SK-MEL-5 (cell line): ENCODE measurements at places on chromosomes 2 and 18.

GRCh38 chr2:61134141-61134540 lies 27.8 kb upstream of the C2orf74 start:
- no peak for DNase-seq

DNA sequence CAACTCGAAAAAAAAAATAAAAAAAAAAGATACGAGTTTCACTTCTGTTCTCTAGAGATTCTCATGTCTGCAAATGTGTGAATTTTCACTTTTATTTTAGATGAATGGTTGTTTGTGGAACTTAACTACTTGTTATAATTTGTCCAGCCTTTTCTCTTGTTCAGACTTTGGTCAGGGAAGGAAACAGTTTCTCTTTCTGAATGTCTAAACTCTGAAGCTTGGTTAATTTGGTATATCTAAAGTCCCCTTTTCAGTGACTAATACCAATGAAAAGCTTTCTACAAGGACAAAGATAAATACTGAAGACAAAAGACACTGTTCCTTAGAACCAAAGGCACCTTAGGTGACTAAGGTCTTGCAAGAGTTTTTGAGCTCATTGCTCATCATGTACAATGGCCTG lies 144.4 kb upstream of the PIEZO2 start:
- DNase-seq = no peak

GRCh38 chr2:181742922-181743722 lies 62.8 kb upstream of the NEUROD1 start:
- peak; percentile 72 for DNase-seq

DNA sequence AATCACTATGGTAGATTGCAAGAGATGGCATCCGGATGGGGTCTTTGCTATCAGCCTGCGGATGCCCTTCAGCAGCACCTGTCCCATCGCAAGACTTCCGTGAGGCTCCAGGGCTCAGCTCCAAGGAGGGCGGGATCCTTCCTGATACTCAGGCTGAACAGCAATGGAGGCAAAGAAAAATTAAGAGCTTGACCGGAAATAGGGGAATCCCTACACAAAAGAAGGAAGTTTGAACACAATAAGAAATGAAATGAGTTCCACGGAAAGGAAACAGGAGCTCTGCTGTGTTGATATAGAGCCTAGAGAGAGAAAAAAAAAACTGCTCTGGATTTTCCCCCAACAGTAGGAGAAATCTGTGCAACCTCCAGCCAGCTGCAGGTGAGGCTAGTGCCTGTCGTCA lies 91.9 kb downstream of the ARL4C start:
- no peak for DNase-seq

DNA sequence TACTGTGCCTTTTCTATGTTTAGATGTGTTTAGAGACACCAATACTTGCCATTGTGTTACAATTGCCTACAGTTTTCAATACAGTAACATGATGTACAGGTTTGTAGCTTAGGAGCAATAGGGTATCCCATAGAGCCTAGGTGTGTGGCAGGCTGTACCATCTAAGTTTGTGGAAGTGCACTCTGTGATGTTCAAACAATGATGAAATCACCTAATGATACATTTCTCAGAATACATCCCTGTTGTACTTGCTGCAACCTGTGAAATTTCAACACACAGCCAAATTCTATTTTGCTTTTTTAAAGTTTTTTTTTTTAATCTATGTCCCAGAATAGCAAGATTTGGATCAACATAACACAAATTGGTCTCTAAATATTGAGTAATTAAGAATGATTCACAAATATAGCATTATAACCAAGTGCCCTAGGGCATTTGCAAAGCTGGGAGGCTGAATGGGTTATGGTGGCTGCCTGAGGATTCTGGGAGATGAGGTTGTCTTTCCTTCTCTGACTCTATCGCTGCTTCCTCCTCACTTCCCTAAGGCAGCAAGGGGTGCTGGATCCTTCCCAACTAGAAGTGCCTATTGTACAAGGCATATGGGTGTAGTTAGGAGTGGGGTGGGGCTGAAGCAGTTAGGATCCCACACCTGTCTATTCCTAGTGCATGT lies 78.3 kb downstream of the SKA1 start:
- DNase-seq = no peak

DNA sequence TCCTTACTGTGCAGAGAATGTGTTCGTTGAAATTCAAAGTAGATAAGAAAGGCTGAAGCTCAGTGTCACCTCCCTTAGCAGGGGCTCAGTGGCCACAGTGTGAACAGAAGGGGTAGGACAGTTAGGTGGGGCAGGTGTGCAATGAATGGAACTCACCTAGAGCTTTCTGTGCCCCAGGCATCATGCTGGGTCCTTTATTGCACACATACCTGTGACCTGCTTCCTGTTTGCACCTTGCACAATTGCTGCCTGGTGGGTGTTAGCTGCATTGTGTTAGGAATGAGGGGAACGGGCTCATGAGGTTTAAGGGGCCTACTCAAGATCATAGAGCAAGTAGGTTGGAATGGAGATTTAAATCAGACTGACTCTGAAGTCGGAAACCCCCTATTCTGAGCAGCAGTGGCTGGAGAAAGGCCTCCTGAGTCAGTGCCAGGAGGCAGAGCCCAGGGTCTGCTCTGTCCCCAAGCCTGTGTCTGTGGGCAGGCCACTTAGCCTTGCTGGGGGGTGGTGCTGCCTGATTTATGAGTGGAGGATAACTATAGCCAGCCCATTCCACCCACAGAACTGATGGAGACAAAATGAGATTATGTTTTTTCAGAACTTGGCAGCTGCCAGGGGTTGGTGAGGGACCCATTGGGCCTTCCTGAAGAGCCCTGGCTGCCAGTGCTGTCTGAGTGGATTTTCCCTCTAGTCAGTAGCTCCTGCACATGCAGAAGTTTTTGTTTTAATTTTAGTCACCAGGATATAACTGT lies 76.2 kb downstream of the NPAS2 start:
- DNase-seq = no peak

GRCh38 chr2:239164335-239164871 lies 236.4 kb downstream of the HDAC4 start:
- no peak for DNase-seq

DNA sequence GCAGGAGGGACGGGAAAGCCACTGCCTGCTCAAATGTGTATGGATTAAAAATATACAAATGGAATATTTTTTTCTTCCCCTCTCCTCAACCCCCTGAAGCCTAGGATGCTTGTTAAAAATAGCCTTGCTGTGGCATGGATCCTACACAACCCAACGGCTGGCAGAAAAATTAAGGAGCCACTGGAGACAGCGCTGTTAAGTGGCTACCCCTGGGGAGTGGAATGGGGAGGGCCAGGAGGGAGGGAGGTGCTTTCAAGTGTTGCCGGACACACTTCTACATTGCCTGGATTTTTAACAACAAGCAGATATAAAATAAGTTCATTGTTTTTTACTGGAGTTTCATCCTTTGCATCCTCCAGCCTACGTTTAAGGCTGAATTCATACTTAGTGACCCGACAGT lies 66.6 kb downstream of the ZBTB7C start:
- no peak for DNase-seq

- no peak for DNase-seq
Observed at GRCh38 chr18:39299152-39299551, 1733.6 kb upstream of the CELF4 start.

DNA sequence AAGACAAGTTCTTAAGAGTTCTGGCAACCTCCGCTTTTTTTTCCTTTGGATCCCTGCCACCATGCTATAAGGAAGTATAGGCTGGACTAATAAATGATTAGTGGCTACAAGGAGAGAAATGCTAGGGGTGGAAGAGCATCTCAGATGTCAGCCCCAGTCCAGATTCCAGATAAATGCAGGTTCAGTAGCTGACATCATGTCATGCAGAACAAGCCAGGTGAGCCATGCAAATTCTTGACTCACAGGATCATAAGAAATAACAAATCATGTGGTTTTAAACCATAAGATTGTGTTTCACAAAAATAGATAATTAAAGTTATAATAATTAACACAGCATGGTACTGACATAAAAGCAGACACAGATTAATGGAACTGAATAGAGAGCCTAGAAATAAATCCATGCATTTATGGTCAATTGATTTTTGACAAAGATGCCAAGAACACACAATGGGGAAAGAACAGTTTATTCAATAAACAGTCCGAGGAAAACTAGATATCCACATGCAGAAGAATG lies 152.9 kb upstream of the SESTD1 start:
- DNase-seq = no peak

- DNase-seq = peak; percentile 10
Observed at GRCh38 chr18:24322584-24323136, 75.0 kb downstream of the OSBPL1A start.
